ENCODE measurements at places on chromosomes 11 and 22. TPM values are rescaled to one million over a fixed set of nuclear protein-coding genes. Genes with fewer than 3 reads are reported as not detected.

Gene MOGAT2
- not detected for total RNA-seq

Gene OSM
- total RNA-seq = 24.0 TPM

Gene CAT
- total RNA-seq = 26.8 TPM

Gene MMP3
- total RNA-seq = not detected

Gene TBC1D10A
- 67.5 TPM for total RNA-seq

Gene PKP3
- total RNA-seq = 0.30 TPM

Gene MFNG
- total RNA-seq = 148 TPM

Measured in CD4-positive, CD25-positive, alpha-beta regulatory T cell (primary cell).